ENCODE measurements at places on chromosomes 11 and 22.

- no peak for DNase-seq
Observed at GRCh38 chr11:61961570-61962212, 5.7 kb downstream of the FTH1 start.

- no peak for DNase-seq
Observed at GRCh38 chr22:48651981-48652538, 1175.6 kb downstream of the BRD1 start.

GRCh38 chr22:50303515-50303847 is 4.0 kb downstream of the PLXNB2 start:
- no peak for DNase-seq

- no peak for DNase-seq
Observed at GRCh38 chr22:37022483-37023337, 3.2 kb downstream of the MPST start.

DNA sequence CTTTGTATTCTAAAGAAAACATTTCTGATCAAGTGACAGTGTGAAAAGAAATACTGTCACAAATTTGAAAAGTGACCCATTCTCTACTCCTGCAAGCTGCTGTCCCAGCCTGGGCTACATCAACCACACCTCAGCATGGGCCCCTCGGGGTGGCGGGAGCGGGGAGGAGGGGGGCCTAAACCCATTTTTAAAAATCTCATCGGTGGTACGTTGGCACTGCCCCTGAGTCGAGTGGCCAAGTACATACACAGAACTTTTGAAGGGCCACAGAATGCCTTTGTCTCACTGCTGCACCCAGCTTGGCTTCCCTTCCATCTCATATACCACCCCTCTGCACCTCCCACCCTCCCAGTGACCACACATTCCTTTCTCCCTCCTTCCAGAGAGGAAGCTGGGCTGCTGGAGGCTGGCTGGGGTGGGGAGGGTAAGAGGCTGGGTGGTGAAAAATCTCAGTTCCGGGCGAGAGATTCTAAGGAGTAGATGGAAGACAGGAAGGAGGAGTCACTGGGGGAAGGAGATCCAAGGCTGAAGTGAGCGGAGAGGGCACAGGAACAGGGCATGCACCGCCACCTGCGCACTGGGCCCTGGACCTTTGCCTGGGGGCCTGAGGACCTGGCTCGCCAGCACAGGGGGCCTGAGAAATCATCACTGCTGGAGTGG is 21.1 kb downstream of the FXYD6 start:
- DNase-seq: no peak

- no peak for DNase-seq
Observed at GRCh38 chr11:15590132-15590531, 475.4 kb downstream of the INSC start.

DNA sequence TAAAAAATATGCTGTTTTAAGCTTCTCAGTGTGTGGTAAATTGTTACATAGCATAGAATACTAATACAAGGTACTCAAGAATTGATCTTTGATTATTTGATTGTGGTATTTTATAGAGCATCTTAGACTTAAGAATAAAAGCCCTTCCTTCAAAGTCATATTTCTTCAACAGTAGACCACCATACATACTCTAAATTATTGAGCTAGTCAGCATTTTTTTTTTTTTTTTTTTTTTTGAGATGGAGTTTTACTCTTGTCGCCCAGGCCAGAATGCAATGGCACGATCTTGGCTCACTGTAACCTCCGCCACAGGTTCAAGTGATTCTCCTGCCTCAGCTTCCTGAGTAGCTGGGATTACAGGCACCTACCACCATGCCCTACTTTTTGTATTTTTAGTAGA is 436.7 kb upstream of the LUZP2 start:
- no peak for DNase-seq

GRCh38 chr11:57269571-57270021 is 32.5 kb upstream of the APLNR start:
- no peak for DNase-seq

DNA sequence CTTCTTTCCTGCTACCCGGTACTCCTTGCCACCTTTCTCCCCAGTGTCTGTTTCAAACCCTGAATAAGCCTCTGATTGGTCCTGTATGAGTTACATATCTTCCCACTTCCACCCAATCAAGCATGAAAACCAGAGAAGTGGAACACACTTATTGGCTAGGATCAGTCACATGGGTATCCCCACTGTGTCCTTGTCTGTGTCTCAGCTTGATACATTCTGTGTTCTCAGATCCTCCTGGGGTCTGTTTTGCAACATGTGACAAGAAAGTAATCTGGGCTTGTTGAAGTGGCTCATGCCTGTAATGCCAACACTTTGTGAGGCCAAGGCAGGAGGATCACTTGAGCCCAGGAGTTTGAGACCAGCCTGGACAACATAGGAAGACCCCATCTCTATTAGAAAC is 23.9 kb downstream of the MCHR1 start:
- DNase-seq: no peak

GRCh38 chr11:99531468-99531867 is 510.7 kb downstream of the CNTN5 start:
- no peak for DNase-seq

GRCh38 chr11:61270354-61271076 is 24.6 kb downstream of the VWCE start:
- no peak for DNase-seq

DNA sequence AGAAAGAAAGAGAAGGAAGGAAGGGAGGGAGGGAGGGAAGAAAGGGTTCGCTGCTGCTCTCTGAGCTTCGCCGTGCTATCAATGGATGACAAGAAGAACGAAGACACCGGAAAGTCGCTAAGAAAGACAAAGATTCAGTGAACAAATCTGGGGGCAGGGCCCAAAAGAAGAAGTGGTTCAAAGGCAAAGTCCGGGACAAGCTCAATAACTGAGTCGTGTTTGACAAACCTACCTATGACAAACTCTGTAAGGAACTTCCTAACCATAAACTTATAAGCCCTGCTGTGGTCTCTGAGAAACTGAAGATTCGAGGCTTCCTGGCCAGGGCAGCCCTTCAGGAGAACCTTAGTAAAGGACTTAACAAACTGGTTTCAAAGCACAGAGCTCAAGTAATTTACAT is 2.9 kb upstream of the TTLL1 start:
- DNase-seq: no peak

DNA sequence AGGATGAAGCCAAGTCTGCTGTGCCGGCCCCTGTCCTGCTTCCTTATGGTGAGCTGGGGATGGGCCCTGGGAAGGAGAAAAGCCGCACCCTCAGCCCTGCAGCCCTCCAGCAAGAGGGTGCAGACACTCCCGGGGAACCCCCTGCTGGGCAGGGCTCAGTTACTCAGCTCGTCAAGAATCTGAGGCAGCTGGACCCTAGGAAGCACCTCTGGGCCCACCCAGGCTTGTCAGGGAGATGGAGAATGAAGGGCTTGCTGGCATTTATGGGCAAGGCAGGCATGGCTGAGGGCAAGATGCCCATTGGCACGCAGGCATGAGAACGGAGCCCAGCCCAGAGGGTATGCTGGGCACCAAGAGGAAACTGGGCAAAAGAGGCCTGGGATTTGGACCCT is 12.9 kb downstream of the RELT start:
- no peak for DNase-seq

- no peak for DNase-seq
Observed at GRCh38 chr22:38467904-38468442, at the start of gene KDELR3. Gene KDELR3 (plus strand): TSS chr22:38468096. CDS start chr22:38468234, 138 bp downstream.

GRCh38 chr11:123228496-123229163 is 33.6 kb upstream of the CLMP start:
- DNase-seq: no peak

DNA sequence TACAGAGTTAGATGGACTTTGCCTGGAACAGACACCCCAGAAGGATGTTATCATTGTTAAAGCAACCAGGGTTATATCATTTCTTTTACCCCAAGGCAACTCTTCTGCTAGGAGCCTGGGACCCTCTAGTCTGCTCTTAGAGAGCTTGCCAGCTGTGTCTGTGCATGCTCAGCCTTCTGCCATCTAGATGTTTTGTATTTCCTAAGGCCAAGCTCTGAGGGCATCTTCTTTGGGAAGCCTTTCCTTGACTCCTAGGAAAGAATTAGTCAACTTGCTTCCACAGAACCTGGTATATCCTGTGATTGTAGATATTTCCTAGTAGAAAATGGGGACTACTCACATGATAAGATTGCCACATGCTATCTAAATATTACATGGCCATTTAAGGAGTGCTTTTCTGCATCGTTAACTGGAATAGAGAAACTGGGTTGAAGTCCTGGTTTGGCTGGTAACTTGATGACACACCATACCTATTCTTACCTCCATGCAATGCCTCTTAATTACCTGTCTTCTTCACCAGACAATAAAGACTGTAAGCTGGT is 87.6 kb downstream of the STIM1 start:
- no peak for DNase-seq

GRCh38 chr22:24588381-24588756 is 4.5 kb downstream of the LRRC75B start:
- no peak for DNase-seq

DNA sequence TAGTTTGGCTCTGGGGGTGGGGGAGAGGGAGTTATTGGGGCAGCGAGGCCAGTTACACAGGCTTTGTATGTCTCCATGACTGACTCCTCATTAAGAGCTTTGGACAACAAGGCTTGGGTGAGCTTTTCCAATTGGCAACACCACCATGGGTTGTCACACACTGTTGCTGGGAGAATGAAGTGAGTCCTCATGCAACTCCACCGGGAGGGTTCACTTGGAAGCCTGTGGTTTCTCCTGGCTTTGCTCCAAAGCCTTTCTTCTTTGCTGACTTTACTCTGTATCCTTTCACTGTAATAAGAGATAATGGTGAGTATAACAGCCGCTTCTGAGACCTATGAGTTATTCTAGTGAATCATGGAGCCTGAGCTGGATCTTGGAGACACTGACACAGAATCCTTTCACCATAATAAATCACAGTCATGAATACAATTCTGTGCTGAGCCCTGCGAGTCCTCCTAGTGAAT is 24.9 kb downstream of the EIF3F start:
- DNase-seq: no peak

DNA sequence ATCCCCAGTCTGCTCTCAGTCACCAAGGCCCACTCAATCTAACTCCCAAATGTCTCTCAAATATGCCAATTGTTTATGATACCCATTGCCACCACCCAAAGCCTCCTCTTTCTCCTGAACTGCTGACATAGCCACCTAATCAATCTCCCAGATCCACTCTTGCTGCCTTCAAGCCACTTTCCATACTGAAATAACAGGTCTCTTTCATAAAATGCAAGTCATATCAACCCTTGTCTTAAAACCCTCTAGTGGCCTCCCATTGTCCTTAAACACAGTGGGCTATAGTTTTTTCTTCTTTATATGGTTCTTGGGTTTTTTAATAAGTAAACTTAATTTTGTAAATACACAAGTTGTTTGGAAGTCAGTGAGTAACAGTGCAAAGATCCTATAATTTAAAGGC is 155.2 kb upstream of the ZC3H12C start:
- no peak for DNase-seq

- DNase-seq: peak; percentile 62
Observed at GRCh38 chr22:42269432-42270175, 849 bp downstream of the TCF20 start.

DNA sequence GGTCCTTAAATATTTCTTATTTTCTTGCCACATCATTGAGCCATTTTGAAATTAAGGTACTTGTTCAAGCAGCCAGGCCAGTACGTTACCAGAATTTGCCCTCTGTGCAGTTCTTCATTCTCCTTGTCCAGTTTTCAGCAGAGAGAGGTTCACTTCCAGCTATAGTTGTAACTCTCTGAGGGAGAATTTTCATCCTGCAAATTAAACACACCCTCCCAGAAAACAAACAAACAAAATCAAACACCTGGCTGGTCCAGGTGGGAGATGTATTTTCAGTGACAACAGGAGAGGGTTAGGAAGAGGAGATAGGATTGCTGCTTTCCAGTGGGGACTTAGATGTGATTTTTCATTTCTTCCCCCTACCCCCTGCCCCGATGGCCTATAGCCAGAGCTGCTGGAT is 45.0 kb downstream of the LHFPL7 start:
- DNase-seq: no peak

DNA sequence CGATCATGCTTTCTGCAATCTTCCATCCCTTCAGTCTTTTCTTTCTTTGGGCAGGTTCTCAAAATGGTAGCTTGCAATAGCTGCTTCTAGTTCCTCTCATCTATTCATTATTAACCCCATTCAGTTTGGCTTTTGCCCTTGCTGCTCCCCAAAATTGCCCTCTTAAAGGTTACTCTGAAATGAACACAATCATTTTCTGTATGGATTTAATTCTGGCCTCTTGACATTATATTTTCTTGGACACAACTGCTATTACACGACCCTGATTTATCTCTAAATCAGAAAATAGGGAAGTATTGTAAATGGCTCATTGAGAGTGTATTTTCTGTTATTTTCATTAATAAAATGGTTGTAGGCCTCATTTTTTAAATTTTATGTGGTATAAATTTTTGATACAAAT is at the start of gene ANGPTL5:
ANGPTL5 (minus strand) TSS at position 101 of the 400 bp plus-strand sequence. CDS start 8,613 bp downstream, outside the sequence.
- no peak for DNase-seq

Data from progenitor cell of endocrine pancreas (in vitro differentiated cells).